Hepatocyte (in vitro differentiated cells): ENCODE measurements at places on chromosomes 1 and 21. TPM values are rescaled to one million over a fixed set of nuclear protein-coding genes. Genes with fewer than 3 reads are reported as not detected.

Gene CA14
- total RNA-seq, result 2.4 and 4.6 TPM in 2 replicates

Gene TBX19
- 0.57 and 1.2 TPM in 2 replicates for total RNA-seq

Gene TMEM240
- 4.3 and 6.2 TPM in 2 replicates for total RNA-seq

Gene MAGI3
- total RNA-seq, result 22.4 and 28.4 TPM in 2 replicates

Gene VHLL
- total RNA-seq, result not detected in 2 replicates

DNA sequence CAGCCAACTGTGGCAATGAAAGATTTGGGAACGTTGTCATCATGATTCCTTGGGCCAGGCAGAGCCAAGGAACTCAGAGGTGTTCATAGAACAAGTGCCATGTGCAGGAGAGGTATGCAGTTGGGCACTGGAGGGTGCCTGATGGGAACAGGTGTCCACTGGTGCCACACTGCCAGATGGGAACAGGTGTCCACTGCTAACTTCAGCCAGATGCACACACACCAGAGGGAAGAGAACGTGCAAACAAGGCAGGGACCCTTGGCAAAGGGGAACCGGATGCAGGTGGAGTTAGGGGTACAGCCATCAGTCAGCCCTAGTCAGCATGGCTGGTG lies 13.5 kb downstream of the OLFML2B start:
- H3K36me3 ChIP-seq, result no peaks in the 10 kb centered on the region
- H3K27ac ChIP-seq, result no peak overlapping the region
- H3K4me1 ChIP-seq, result no peaks in the 10 kb centered on the region
- no peak overlapping the region for H3K4me3 ChIP-seq
- DNase-seq, result no peak
- H3K27me3 ChIP-seq, result no peaks in the 10 kb centered on the region

GRCh38 chr1:48051466-48052126 lies 54.4 kb upstream of the TRABD2B start:
- peaks cover 75% of the 10 kb centered on the region for H3K4me1 ChIP-seq
- no peak for DNase-seq
- peak overlapping the region; percentile 65 for H3K27ac ChIP-seq
- H3K27me3 ChIP-seq, result no peaks in the 10 kb centered on the region
- H3K36me3 ChIP-seq, result no peaks in the 10 kb centered on the region

DNA sequence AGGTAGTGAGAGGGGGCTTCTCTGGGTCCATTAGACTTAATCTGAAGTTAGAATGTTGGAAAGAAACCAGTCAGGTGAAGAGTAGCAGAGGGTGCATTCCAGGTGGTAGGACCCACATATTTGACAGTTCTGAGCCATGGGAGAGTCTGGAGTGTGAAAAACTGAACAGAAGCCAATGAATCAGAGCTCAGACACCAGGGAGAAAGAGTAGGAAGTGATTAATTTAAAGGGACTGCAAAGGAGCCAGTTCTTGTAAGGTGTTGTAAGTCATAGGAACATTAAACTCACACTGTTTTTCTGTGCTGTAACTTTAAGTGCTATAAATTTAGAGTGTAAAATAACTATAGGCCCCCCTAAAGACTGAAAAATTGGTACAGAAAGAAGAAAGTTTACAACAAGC lies 5.9 kb upstream of the DHX9 start:
- no peak overlapping the region for H3K27ac ChIP-seq
- no peak for DNase-seq
- no peaks in the 10 kb centered on the region for H3K27me3 ChIP-seq
- no peaks in the 10 kb centered on the region for H3K36me3 ChIP-seq
- no peaks in the 10 kb centered on the region for H3K4me1 ChIP-seq
- no peak overlapping the region for H3K4me3 ChIP-seq

DNA sequence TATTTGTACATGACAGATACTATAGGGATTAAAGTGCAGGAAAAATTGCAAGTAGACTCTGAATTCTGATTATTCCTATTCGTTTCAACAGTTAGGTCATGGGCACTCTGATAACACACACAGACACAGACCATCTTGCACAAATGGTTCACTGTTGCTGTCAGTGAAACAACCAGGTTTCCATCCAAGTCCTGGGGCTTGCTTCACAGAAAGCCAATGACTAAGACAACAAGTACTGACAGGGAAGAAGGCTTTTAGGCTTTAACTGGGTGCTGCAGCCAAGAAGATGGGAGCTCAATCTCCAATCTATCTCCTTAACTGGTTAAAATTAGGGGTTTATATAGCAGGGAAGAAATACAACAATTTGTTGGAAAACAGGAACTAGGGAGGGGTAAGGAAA lies 57.6 kb downstream of the RIMS3 start:
- no peaks in the 10 kb centered on the region for H3K4me1 ChIP-seq
- DNase-seq, result no peak
- H3K36me3 ChIP-seq, result no peaks in the 10 kb centered on the region
- no peaks in the 10 kb centered on the region for H3K27me3 ChIP-seq
- H3K4me3 ChIP-seq, result no peak overlapping the region
- no peak overlapping the region for H3K27ac ChIP-seq

GRCh38 chr1:11080931-11081330 lies 18.7 kb downstream of the EXOSC10 start:
- H3K4me3 ChIP-seq, result no peak overlapping the region
- H3K4me1 ChIP-seq, result no peaks in the 10 kb centered on the region
- no peak for DNase-seq
- H3K27ac ChIP-seq, result no peak overlapping the region
- no peaks in the 10 kb centered on the region for H3K36me3 ChIP-seq
- no peaks in the 10 kb centered on the region for H3K27me3 ChIP-seq

DNA sequence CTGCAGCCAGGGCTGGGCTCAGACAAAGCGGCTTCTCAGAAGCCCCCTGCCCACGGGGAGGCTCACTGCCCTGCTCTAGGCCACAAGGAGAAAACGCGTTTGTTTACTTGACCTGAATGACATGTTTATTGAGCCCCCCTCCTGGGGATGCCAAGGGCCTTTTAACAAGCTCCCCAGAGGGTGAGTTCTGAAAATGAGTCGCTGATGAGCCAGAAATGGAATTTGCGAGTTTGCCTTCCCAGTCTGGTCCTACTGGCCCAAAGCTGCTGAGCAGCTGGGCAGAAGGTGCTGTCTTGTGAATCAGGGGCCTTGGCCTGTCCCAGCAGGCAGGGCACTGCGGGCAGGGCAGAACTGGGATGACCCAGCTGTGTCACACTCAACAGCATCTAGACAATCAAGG lies 120.6 kb downstream of the SYF2 start:
- DNase-seq, result no peak
- H3K27ac ChIP-seq, result no peak overlapping the region
- H3K27me3 ChIP-seq, result no peaks in the 10 kb centered on the region
- no peaks in the 10 kb centered on the region for H3K36me3 ChIP-seq
